ENCODE measurements at places on chromosomes 16 and 17. TPM values are rescaled to one million over a fixed set of nuclear protein-coding genes. Genes with fewer than 3 reads are reported as not detected.

The PRSS27 gene
- total RNA-seq, result 1.1 TPM

The TMEM95 gene
- not detected for total RNA-seq

The ZNF423 gene
- 0.10 TPM for total RNA-seq

The RNF222 gene
- total RNA-seq, result not detected

The WFDC1 gene
- not detected for total RNA-seq

The SBK1 gene
- not detected for total RNA-seq

The NKD1 gene
- 14.2 TPM for total RNA-seq

The TNRC6C gene
- total RNA-seq, result 3.2 TPM

The TANGO6 gene
- 11.5 TPM for total RNA-seq

The CRHR1 gene
- not detected for total RNA-seq

The ALDH3A1 gene
- not detected for total RNA-seq

The PRR15L gene
- total RNA-seq, result not detected

The PGAP3 gene
- total RNA-seq, result 4.0 TPM

The PPP1R27 gene
- total RNA-seq, result not detected

The GNGT2 gene
- total RNA-seq, result 0.60 TPM

The CLEC3A gene
- not detected for total RNA-seq

The CEMP1 gene
- total RNA-seq, result not detected

All from RPMI7951 (cell line).